Calu3 (cell line): ENCODE measurements at places on chromosomes 6 and 20. TPM values are rescaled to one million over a fixed set of nuclear protein-coding genes. Genes with fewer than 3 reads are reported as not detected.

The PRRC2A gene
- 473 and 509 TPM in 2 replicates for total RNA-seq

- H3K27ac ChIP-seq, result no peak overlapping the region
- H3K27me3 ChIP-seq, result no peaks in the 10 kb centered on the region
- no peaks in the 10 kb centered on the region for H3K36me3 ChIP-seq
- H3K4me3 ChIP-seq, result no peak overlapping the region
- no peak for DNase-seq
- no peaks in the 10 kb centered on the region for H3K4me1 ChIP-seq
Observed at GRCh38 chr6:137949686-137950390, 82.8 kb downstream of the TNFAIP3 start.

The CCN6 gene
- total RNA-seq, result not detected in 2 replicates

The SLC22A16 gene
- not detected in 2 replicates for total RNA-seq

DNA sequence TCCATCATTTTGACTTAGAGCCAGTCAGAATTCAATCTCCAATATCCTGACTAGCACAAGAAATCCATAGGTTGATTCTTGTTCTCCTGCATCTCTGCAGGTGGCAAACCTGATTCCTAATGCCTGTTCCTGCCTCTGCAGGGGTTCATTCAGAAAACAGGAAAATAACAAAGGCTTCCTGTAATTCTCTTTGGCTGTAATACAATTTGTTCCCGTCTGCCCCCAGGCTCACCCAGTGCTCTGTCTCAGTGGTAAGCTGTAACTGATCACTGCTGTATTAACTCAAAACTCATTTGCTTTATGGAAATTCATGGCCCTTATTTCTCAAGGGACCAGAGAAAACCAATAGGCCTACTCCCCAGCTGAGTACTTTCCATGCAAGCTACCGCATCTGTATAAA is 88.6 kb downstream of the OPRM1 start:
- no peaks in the 10 kb centered on the region for H3K27me3 ChIP-seq
- H3K36me3 ChIP-seq, result no peaks in the 10 kb centered on the region

The SLC52A3 gene
- total RNA-seq, result 11.1 TPM in 2 replicates

- H3K36me3 ChIP-seq, result no peaks in the 10 kb centered on the region
- DNase-seq, result no peak
Observed at GRCh38 chr6:150661216-150662007, 61.7 kb downstream of the PLEKHG1 start.

The SLC17A4 gene
- 1.9 and 3.4 TPM in 2 replicates for total RNA-seq

DNA sequence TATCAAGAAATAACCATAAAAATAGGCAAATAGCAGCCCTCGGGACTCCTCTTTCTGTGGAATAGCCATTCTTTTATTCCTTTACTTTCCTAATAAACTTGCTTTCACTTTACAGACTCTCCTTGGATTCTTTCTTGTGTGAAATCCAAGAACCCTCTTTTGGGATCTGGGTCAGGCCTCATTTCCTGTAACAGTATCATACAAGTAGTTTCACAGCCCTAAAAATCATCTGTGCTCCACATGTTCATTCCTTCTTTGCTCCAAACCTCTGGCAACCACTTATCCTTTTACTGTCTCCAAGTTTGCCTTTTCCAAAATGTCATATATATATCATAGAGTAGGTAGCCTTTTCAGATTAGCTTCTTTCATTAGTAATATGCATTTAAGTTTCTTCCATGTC is 13.5 kb upstream of the NT5E start:
- no peaks in the 10 kb centered on the region for H3K27me3 ChIP-seq
- H3K4me3 ChIP-seq, result no peak overlapping the region
- no peak overlapping the region for H3K27ac ChIP-seq
- DNase-seq, result no peak

The ZC2HC1B gene
- not detected in 2 replicates for total RNA-seq

DNA sequence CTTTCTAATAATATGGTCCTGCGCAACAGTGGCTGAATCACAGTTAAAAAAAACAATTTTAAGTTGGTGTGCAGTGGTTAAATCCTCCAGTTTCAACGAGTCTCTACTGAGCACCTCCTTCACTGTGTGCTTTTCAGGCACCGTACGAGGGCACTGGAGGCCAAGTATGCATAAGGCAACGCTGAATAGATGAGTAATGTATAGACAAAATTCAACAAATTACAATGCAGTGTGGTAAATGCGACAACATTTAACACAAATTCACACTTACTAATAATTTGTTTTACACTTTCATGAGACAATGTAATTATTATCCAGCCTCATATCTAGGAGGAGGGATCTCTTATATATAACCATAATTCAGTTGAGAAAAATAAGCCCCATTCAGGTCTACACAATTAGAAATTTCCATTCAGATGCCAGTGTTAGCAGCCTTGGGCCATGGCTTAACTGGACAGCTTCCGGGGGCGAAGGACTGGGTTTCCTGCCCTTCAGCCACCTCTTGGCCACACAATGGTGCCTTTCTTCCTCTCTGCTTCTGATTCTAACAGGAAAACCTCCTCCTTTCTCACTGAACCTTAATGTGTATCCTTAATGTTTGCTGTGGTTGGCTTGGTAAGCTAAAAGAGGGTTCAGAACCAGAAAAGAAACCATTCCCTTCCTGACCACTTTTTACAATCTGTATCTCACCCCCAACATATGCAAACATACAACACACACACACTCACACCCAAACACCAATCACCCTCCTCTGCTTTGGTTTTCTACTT is 51.9 kb downstream of the B4GALT5 start:
- H3K4me1 ChIP-seq, result peaks cover 43% of the 10 kb centered on the region
- H3K27ac ChIP-seq, result peak overlapping the region; percentile 20
- no peaks in the 10 kb centered on the region for H3K27me3 ChIP-seq
- peak overlapping the region; percentile 5 for H3K4me3 ChIP-seq
- H3K36me3 ChIP-seq, result peaks cover 8% of the 10 kb centered on the region
- DNase-seq, result peak; percentile 60

The SIRPB2 gene
- total RNA-seq, result 0.57 and 1.1 TPM in 2 replicates

- H3K27ac ChIP-seq, result no peak overlapping the region
- H3K36me3 ChIP-seq, result no peaks in the 10 kb centered on the region
- no peak overlapping the region for H3K4me3 ChIP-seq
Observed at GRCh38 chr6:29828471-29828797, 809 bp downstream of the HLA-G start.

- no peak overlapping the region for H3K4me3 ChIP-seq
- no peak overlapping the region for H3K27ac ChIP-seq
- H3K27me3 ChIP-seq, result no peaks in the 10 kb centered on the region
- H3K36me3 ChIP-seq, result no peaks in the 10 kb centered on the region
- no peak for DNase-seq
Observed at GRCh38 chr6:139595183-139595582, 220.7 kb upstream of the CITED2 start.

The SYCP2 gene
- 56.0 and 58.1 TPM in 2 replicates for total RNA-seq

The SMLR1 gene
- not detected in 2 replicates for total RNA-seq

GRCh38 chr6:53090576-53090975 is 25.4 kb downstream of the FBXO9 start:
- H3K4me3 ChIP-seq, result no peak overlapping the region
- H3K36me3 ChIP-seq, result peaks cover 34% of the 10 kb centered on the region
- no peak for DNase-seq

The OTOR gene
- not detected in 2 replicates for total RNA-seq

DNA sequence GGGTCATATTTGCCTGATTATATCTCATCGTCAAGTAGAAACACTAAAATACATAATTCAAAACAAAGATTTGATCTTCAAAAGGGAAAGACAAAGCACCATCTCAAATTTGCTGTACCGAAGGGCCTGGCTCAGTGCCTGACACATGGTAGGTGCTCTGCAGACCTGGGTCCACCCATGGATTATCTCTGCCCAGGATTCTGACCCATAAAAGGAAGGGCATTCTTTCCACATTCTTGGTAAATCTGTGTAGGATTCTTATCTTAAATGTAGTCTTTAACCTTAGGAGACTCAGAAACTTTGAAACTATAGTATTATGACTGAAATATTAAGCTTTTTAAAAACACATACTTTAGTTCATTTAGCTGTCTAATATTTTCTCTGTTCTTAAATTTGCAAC is 274.1 kb upstream of the FLRT3 start:
- H3K4me1 ChIP-seq, result peaks cover 2% of the 10 kb centered on the region
- no peak for DNase-seq
- no peak overlapping the region for H3K4me3 ChIP-seq
- no peaks in the 10 kb centered on the region for H3K27me3 ChIP-seq

DNA sequence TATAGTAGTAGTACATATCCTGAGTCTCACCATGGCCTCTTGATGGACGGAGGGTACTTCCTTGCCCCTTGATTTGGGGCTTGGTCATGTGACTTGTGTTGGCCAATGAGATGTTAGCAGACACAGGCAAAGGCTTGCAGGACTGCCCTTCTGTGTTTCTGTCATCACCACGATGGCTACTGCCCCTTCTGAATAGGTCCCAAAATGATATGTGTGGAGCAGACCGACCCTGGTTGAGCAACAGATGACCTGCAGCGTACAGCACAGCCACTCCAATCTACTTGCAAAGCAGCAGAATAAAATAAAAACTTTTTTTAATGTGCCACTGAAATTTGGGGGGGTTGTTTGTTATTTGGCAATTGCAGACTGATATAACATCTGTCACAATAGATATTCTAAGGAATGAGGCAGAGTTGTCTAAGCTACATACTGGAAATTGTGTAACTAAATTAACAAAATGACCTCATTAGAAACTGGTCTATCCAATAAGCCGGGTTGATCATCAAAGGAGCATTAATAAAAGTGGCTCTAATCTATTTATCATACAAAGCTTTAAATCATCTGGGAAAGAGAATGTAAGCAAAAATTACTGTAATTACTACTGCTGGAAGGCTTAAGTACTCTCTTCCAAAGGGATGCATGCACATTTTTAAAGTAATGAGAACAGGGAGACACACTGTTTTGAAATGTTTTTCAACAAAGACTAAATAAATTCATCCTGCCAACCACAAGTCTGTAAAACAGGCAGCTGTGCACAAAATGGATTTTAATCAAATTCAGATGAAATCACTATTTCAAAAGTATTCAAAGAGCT is 209.5 kb downstream of the KIF16B start:
- no peak overlapping the region for H3K27ac ChIP-seq
- no peak for DNase-seq
- H3K36me3 ChIP-seq, result no peaks in the 10 kb centered on the region
- H3K4me3 ChIP-seq, result no peak overlapping the region
- H3K4me1 ChIP-seq, result peaks cover 5% of the 10 kb centered on the region
